ENCODE measurements at places on chromosomes 5 and 9.

GRCh38 chr9:125240649-125240999 is 519 bp downstream of the HSPA5 start:
- no peak for DNase-seq

- no peak for DNase-seq
Measured at GRCh38 chr5:177482359-177482795, 8.9 kb upstream of the DBN1 start.

- DNase-seq, result no peak
Measured at GRCh38 chr5:149100331-149100730, 37.5 kb upstream of the SH3TC2 start.

DNA sequence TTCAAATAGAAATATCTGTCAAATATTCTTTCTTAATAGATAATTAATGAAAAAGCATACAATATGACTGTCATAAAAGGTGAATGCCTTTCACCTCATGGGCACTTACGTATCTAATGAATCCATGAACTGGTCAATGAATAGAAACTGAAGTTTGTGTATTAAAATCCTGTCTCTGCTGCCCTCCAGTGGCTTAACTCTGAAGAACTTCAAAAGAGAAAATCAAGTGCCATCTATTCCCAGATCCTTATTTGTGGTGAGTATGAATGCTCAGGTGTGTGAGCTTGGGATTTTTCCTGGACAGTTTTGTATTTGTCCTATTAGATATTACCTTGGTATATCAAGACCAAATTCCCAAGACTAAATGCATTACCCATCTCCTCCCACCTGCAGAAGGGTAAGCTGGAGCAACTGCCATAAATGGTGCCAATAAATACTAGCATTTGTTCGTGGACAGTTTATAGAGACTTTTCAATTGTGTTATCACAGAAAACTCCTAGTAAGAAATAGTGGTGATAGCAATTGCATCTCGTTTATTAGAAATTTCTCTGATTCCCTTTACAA is 44.0 kb upstream of the SVEP1 start:
- DNase-seq, result no peak

GRCh38 chr5:126610616-126611015 is 9.9 kb downstream of the PHAX start:
- DNase-seq, result no peak
